ENCODE measurements at places on chromosomes 1 and 21.

DNA sequence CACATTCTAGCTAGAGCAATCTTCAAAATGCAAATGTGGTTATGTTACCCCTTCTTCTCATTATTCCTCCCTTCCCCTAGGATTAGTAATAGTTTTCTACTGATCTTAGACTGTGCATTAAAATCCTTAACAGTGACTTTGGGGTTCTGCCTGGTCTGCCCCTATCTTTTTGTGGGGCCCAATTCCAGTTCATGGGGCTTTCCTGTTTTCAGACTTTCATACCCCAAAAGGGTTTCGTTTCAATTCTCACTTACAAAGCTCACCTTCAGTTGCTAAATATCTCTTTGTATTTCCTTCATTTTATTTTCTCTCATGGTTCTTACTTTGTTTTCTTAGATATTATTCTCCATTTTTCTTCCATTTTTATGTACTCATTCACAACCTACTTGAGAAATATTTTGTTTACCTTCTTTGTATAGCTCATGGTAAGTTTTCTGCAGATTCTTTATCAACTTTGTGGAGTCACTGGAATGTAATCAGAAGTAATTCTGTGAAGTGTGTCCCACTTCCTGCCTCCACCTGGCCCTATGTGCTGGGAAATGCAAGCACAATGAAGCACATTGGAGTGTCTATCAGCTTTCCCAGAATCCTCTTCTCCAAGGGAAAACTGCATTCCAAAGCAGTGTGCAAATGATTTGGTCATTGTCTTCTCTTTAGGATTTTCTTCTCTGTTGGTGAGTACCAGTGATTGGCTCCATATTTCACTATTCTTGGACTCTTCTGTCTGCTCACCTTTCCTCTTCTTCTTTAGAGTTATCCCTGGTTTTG is 350.2 kb downstream of the ZNF326 start:
- DNase-seq = no peak

- no peak for DNase-seq
These were observed 26.0 kb downstream of the SLC16A1 start for GRCh38 chr1:112929979-112930378.

DNA sequence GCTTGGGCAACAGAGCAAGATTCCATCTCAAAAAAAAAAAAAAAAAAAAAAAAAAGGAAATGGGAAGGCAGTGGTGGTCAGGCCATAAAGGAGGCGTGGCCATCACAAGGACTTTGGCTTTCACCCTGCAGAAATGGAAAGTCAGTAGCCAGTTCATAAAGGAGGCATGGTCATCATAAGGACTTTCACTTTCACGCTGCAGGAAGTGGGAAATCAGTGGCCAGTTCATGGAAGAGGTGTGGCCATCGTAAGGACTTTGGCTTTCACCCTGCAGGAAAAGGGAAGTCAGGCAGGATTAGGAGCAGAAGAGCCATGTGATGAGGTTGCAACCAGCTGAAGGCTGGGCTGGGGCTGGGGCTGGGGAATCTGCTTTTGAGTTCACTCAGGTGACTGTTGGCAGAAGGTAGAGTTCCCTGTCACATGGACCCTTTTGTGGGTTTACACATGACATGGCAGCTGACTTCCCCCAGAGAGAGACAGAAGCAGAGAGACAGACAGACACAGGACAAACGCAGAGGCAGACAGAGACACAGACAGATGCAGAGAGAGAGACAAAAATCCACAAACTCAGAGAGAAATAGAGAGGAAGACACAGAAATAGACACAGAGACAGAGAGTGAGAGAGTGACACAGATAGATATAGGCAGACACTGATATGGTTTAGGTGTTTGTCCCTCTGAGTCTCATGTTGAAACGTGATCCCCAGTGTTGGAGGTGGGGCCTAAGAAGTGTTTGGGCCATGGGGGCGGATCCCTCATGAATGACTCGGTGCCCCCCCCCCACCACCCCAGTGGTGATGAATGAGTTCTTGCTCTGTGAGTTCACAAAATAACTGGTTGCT is 263.9 kb upstream of the KAZN start:
- DNase-seq = no peak

GRCh38 chr1:233032916-233033315 is 82.5 kb downstream of the NTPCR start:
- no peak for DNase-seq
